ENCODE measurements at places on chromosomes 11 and 22. TPM values are rescaled to one million over a fixed set of nuclear protein-coding genes. Genes with fewer than 3 reads are reported as not detected.

Gene MUC6
- not detected for total RNA-seq

Gene TSPO
- total RNA-seq = 430 TPM

Gene OR52N4
- total RNA-seq = not detected

Gene TIMP3
- 20.5 TPM for total RNA-seq

Gene YPEL1
- 6.9 TPM for total RNA-seq

Gene H19
- 28.1 TPM for total RNA-seq

Gene PDGFD
- total RNA-seq = 9.5 TPM

Gene APLNR
- 0.48 TPM for total RNA-seq

Gene NAALADL1
- total RNA-seq = 7.2 TPM

Gene TMEM86A
- total RNA-seq = 2.5 TPM

Gene SLC7A4
- total RNA-seq = under 0.01 TPM

Gene OR10A2
- not detected for total RNA-seq

Gene DBX1
- total RNA-seq = not detected

Gene OR51I1
- total RNA-seq = not detected

Gene TMEM45B
- 0.33 TPM for total RNA-seq

Gene RIMBP3C
- 0.19 TPM for total RNA-seq

Gene TTC36
- 0.19 TPM for total RNA-seq

Gene TRIM29
- not detected for total RNA-seq

Gene MS4A15
- total RNA-seq = not detected

Gene VPREB1
- not detected for total RNA-seq

Gene SMIM38
- 0.33 TPM for total RNA-seq

Gene C11orf68
- total RNA-seq = 24.7 TPM

Gene NAP1L4
- 116 TPM for total RNA-seq

Gene HEPN1
- 0.33 TPM for total RNA-seq

Gene UPK3A
- not detected for total RNA-seq

Gene USP2
- not detected for total RNA-seq

Gene TTC28
- 39.7 TPM for total RNA-seq

Measured in vein endothelial cell (primary cell).